Iris pigment epithelial cell (primary cell): ENCODE measurements at places on chromosomes 7 and 10.

GRCh38 chr7:5214641-5215040, 24.6 kb downstream of the WIPI2 start:
- no peak for DNase-seq

DNA sequence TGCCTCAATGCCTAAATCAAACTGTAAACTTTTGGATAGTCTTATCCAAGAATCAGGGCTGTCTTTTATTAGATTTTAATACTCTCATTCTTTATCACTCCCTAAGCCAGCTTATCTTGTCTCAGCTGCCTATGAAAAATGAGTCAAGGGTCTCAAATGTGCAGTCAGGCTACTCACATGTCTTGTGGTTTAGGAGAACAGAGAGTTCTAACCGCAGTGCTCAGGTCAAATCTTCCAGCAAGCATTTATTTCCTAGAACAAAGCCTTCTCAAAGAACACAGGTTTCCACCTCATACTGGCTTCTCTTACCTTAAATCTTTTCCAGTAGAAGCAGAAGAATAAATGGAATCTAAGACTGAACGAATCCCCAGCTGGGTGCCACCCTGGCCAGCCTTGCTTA, 23.5 kb downstream of the HTR5A start:
- DNase-seq, result no peak

GRCh38 chr10:45155784-45156183, 155.1 kb downstream of the ZNF22 start:
- DNase-seq, result no peak

DNA sequence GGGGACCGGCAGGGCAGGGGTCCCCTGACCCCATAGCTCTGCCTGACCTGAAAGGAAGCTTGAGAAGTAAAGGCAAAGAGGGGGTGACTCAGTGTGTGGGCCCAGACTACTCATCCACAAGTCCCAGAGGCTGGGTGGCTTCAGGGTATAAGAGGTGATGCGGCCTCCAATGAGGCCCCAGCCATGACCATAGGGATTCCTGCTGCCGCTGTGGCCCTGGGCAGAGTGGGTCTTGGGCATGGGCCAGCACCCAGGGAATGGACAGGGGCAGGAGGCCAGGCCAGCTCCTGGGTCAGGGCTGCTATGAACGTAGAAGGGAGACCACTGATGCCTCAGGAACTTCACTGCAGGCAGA, 64.4 kb upstream of the EBF3 start:
- DNase-seq, result no peak

GRCh38 chr7:24936121-24936824, 43.7 kb downstream of the OSBPL3 start:
- peak; percentile 82 for DNase-seq
